ENCODE measurements at places on chromosomes 12 and 14.

DNA sequence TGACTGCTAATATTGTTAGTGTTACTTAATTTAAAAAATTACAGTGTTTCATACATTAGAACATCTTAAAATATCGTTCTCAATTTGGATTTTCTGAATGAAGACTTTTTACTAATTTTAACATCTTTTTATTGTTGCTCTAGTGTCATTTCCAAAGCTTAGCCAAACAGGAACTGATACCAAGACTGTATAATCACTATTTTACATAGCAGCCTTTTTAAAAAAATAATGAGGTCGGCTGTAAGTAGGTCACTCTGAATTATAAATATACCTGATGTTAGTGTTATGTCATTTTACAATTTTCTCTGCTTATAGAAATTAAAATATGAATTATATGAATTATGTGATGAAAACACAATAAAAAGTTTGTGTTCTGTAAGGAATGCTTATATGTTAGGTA lies 321.5 kb downstream of the TMEM117 start:
- no peak for DNase-seq

DNA sequence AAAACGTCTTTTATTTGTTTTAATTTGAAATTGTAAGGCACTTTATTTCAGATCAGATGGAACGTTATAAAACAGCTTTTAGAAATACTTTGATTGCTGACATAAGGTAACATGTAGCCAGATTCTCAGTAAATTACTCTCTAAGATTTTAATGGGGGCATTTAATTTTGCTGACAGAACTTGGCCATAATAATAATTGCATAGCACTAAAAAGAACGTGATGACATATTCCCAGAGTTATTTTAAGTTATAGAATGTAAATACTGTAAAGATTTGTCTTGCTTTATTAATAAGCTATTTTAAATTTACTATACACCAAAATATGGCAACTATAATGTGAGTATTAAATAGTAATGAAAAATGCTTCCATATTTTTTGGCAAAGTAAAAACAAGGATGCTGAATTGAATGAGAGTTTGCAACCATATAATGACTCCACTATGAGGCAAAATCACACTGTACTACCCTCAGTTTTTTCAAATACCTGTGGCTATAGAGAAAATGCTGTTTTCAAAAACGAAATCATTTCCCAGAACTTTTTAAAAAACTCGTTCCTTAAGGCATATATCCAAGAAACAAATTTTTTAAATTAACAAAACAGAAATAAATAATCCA lies 876 bp downstream of the LUM start:
- no peak for DNase-seq

GRCh38 chr12:34186492-34186891 lies 164.2 kb downstream of the ALG10 start:
- DNase-seq: no peak

DNA sequence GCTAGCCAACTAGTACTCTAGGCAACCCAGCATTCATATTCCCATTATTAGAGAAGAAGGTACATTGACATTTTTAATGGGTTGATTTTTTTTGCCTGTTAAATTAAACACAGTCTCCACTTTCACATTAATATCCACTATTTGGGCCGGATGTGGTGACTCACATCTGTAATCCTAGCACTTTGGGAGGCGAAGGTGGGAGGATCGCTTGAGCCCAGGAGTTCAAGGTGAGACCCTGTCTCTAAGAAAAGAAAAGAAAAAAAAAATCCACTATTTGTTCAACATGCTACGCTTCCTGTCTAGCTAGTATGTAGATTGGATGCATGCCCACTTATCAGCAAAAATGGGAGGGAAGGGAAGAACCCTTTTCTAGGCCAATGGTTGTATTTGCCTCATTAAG lies 7.1 kb upstream of the CRADD start:
- DNase-seq: no peak

DNA sequence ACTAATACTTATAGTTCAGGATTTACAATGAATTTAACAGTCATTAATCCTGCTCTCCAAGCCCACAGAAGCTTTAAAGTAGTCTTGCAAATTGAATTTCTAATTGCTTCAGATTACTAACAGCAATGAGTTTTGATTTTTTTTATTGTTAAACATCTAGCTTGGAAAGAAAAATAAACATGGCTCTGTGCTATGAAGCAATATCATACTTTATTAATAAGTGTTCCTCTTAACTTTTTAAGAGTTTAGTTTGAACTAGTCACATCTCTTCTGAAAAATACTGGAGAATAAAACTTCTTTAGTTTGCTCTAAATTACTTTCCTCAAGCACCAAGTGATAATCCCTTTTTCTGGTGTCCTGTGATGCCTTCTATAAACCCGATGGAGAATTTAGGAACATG lies 250.2 kb downstream of the TRHDE start:
- DNase-seq: no peak

DNA sequence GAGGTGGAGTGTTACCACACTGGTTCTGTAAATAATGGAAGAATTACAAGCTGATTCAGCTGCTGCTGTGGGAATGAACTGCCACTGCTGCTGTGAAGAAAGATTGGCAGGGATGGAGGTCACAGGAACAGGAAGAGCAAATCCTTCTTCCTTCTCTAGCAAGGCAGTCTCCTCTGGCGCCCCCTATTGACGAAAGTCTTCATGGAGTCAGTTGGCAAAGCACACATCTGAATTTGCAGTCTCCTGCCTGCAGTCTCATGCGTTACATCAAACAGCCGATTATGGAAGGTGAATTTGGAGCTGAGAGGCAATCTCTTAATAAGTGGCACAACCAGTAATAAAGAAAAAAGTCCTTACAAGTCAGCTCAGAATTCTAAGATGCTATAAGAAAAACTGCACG lies 106.0 kb upstream of the TMTC1 start:
- DNase-seq: peak; percentile 21

DNA sequence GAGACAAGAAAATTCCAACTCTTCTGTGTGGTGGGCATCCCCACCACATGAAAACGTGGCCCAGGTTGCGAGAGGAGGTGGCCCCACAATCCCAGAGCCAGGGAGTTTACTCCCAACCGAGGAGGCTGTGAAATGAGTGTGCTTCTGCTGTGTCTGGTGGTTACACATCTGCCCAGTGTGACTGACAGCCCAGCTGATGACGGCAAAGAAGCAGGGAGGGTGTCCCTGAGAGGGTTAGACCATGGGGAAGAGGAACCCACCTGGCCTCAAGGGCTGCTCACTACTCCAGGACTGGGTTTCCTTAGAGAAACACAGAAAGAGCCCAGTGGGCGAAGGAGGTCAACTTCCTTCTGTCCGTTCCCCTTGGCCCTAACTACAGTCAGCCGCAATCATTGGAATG lies 24.6 kb downstream of the ZFP36L1 start:
- DNase-seq: no peak

GRCh38 chr12:53073881-53074280 lies 5.3 kb downstream of the SPRYD3 start:
- DNase-seq: no peak

DNA sequence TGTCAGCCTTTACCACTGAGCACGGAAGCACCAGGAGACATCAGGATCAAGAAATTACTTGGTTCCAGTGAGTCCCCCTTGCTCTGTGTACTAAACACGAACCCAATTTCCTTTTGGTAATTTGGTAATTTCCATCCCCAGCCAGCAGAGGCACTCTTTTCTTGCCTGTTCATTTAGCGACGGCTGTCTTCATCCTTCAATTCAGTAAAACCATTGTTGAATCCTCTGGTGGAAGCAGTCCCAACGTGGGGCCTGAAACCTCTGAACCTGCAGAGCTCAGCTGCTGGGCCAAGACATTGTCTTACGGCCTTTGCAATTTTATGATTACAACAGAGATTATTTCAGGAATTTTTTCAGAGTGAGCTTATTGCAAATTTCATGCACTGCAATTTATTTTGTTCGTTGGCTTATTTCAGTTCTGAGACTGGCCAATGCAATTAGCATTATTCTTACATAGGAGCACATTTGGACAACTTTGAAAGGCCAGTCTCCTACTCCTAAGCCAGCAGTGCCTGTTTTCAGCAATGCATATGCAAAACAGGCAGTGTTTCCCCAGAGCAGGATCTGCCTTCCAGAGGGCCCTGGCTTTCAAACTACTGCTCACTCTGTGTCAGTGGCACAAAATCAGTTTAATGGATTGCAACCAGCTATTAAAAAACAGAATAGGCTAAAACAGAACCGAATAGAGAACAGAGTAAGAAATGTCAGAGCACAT lies 372.9 kb upstream of the TMEM132C start:
- peak; percentile 4 for DNase-seq

GRCh38 chr14:30532264-30532663 lies 26.7 kb upstream of the G2E3 start:
- DNase-seq: no peak

- DNase-seq: no peak
These were observed 31.2 kb downstream of the CREBL2 start for GRCh38 chr12:12642916-12643315.

GRCh38 chr14:60632777-60633176 lies 16.5 kb downstream of the SIX1 start:
- peak; percentile 71 for DNase-seq

- DNase-seq: no peak
These were observed 120.7 kb upstream of the GRIP1 start for GRCh38 chr12:66799551-66799950.

DNA sequence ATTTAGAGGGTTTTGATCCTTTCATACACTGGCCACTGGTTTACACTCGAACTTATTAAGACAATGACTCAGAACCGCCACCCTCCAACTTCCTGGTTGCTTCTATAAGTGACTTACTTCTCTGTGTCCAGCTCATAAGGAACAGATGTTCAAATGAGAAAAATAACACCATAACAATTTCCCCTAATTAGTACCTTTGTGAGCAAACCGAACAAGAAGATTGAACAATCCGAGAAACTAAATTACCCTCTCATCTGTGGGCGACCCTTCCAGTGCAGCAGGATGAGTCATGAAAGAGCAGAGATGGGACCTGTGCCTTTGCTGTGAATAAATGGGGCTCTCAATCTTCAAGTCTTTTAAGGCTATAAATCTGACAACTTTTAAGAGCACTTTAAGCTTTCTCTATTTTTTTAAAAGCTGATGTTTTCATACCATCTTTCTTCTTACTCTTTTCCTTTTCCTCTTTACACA lies 146.8 kb upstream of the RASSF8 start:
- DNase-seq: no peak

GRCh38 chr12:49536526-49537071 lies 2.2 kb upstream of the KCNH3 start:
- DNase-seq: no peak

- DNase-seq: no peak
These were observed 23.1 kb downstream of the MAX start for GRCh38 chr14:65079201-65079600.

GRCh38 chr12:123807670-123808069 lies 45.6 kb downstream of the DNAH10 start:
- no peak for DNase-seq

GRCh38 chr14:68968051-68968450 lies 11.1 kb downstream of the ACTN1 start:
- DNase-seq: no peak

- DNase-seq: no peak
These were observed 12.5 kb downstream of the PLD4 start for GRCh38 chr14:104937161-104937560.

- DNase-seq: no peak
These were observed 216.7 kb upstream of the TMTC1 start for GRCh38 chr12:30000401-30000800.

GRCh38 chr12:109844091-109844490 lies 10.9 kb upstream of the TRPV4 start:
- no peak for DNase-seq

- peak; percentile 85 for DNase-seq
These were observed 10.0 kb upstream of the GPR68 start for GRCh38 chr14:91254461-91254860.

- DNase-seq: no peak
These were observed 53.9 kb downstream of the WNK1 start for GRCh38 chr12:806200-806791.

GRCh38 chr12:101780599-101780998 lies 41.3 kb upstream of the SYCP3 start:
- no peak for DNase-seq

DNA sequence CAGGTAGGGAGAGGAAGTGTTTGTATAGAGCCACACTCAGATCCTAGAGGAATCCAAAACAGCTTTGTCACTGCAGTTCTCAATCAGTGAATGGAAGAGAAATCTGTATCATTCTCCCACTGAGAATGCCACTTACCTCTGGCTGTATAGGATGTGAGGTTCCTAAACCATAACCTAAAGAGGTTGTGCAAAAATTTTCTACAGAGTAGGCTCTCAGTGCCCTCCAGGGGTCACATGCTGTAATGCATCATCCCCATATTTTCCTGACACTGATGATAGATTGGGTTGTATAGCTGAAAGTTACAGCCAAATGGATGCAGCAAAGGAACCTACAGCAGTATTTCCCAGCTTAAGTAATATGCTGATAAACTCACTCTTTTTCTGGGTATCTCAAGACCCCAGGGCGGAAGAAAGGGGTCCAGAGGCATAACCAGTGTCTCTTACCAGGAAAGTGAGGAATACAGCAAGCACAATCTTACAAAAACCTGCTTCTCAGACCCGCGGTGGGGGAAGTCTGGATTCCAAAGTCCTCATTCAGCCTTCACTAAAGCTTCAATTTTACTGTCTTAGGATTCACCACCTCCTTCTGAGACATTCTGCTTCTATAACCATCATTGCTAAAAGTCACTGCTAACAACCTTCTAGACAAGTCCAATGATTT lies 3.8 kb downstream of the BCDIN3D start:
- DNase-seq: peak; percentile 65

- peak; percentile 39 for DNase-seq
These were observed 9.0 kb downstream of the TAPBPL start for GRCh38 chr12:6460751-6461371.

Measured in DND-41 (cell line).